ENCODE measurements at places on chromosomes 12 and 14.

GRCh38 chr14:49036984-49037516, 549.1 kb downstream of the RPS29 start:
- no peak for DNase-seq

GRCh38 chr14:82146846-82147245, 613.2 kb upstream of the SEL1L start:
- DNase-seq, result no peak

DNA sequence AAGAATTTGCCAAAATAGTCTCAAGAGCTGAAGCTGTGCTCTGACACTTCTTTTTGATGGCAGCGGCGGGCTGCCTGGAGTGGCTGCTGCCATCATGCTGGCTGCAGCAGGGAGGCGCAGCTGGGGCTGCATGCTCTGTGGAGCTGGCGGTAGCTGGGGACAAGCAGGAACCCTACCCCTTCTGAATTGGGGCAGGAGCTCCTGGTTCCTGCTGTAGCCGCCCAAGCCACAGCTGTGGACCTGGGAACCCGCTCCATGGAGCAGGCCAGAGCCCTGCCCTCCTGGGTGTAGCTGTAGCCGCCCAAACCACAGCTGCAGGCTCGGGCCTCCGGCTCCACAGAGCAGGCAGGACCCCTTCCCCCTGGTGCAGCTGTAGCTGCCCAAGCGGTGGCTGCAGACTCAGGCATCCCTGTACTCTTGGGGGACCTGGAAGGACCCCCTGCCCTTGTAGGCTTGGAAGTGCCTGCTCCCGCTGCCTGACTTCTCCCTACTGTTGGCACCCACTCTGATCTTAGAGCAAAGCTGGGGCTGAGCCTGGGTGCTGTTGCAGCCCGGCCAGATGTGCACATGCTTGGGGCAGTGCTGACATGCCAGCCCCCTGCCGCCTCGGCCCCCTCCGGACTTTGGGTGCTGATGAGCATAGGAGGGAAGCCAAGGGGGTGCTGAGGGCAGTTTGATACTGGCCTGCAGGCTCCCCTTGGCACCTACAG, 33.3 kb downstream of the APAF1 start:
- DNase-seq, result no peak

GRCh38 chr12:67804168-67804567, 155.6 kb downstream of the DYRK2 start:
- no peak for DNase-seq

- DNase-seq, result no peak
Measured at GRCh38 chr12:90229407-90230170, 521.0 kb upstream of the ATP2B1 start.

DNA sequence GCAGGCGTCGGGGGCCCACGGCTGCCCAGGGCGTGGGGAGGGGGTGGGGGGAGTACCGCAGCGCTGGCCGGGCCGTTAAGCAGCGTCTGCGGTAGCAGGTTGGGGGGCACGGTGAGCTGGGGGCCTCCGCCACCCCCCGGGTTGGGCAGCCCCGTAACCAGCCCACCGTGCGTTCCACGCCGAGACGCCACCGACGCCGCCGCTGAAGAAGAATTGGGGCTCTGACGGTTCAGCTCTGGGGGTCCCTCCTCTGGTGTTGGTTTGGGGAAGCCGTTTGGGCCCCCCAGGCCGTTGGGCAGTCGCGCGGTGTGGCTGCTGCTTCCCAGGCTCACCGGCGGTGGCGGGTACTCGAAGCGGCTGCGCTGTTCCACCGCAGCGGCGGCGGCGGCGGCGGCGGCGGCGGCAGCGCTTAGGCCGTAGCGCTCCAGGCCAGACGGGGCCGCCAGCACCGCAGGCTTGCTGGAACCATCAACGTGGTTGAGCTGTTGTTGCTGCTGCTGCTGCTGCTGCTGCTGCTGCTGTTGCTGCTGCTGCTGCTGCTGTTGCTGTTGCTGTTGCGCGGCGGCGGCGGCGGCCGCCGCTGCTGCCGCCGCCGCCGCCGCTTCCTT, 1.5 kb downstream of the IRF2BPL start:
- DNase-seq, result peak; percentile 58

DNA sequence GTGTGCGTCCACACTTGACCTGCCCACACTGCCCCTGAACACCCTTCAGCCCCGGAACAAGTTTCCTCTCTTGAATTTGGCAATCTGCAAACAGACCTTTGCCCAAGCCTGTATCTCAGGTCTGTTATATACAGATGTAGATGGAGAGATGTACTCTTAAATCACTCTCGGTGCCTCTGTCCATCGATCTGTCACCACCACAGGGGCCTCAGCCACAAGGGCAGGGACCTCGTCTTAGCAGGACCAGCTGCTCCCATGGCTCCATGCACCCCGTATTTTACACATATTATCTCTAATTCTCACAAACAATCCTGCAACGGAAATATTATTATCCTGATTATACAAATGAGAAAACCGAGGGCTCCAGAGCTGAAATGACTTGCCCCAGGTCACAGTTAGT, 313.4 kb downstream of the BCL11B start:
- DNase-seq, result no peak

DNA sequence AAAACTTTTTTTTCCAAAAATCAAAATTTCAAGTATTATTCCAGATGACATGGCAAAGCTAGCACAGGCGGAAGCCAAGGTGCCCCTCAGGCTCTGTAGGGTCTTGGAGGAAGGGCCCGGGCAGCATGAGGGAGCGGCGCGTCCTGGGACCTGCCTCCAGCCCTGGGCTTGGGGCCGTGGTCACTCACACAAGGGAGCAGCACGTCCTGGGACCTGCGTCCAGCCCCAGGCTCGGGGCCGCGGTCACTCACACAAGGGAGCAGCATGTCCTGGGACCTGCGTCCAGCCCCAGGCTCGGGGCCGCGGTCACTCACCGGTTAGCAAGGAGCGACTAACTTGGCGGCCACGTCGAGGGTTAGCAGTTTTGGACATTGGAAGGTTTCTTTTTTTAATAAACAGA, 11.9 kb upstream of the GOLGA3 start:
- no peak for DNase-seq

GRCh38 chr14:73762375-73762822, 48.2 kb upstream of the PNMA1 start:
- DNase-seq, result no peak

DNA sequence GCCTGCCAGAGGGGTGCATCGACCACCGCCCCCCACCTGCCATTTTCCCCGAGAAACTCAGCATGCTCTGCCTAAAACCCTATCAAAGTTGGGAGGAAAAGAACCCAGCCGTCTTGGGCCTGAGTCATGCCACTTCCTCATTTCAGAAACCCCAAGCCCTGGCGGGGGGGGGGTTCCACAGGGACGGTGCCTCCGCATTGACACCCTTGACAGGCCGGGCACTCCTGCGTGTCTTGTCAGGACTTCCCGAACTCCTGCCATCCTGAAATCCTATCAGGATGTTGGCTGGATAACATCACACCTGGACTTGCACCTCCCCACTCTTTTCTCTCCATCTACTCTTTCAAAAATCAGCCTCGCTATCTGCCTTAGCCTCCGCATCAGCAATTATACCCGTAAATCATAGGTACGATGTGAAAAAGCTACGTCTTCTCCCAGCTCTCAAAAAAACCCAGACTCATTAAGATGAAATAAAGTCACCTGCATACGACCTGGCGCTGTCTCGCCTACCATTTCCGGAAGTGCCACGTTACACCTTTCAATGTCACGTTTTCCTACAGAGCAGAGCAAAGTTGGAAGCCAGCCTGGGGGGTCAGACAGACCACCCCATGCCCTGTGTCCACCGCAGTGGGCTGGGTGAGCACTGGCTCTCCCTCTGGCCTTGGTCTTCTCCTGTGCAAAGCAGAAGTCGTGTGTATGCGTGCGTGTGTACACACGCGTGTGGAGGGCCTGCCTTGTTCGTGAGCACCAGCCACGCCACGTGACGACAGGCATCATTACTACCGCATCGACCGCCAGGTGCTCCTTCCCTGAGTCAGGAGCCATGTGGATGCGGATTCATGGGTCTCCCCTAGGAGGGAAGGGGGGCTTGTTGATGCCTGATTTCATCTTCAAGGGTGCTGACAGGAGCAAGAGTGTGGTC, 96.7 kb downstream of the RFLNA start:
- DNase-seq, result peak; percentile 61

- no peak for DNase-seq
Measured at GRCh38 chr14:29235991-29236390, 469.4 kb downstream of the FOXG1 start.

DNA sequence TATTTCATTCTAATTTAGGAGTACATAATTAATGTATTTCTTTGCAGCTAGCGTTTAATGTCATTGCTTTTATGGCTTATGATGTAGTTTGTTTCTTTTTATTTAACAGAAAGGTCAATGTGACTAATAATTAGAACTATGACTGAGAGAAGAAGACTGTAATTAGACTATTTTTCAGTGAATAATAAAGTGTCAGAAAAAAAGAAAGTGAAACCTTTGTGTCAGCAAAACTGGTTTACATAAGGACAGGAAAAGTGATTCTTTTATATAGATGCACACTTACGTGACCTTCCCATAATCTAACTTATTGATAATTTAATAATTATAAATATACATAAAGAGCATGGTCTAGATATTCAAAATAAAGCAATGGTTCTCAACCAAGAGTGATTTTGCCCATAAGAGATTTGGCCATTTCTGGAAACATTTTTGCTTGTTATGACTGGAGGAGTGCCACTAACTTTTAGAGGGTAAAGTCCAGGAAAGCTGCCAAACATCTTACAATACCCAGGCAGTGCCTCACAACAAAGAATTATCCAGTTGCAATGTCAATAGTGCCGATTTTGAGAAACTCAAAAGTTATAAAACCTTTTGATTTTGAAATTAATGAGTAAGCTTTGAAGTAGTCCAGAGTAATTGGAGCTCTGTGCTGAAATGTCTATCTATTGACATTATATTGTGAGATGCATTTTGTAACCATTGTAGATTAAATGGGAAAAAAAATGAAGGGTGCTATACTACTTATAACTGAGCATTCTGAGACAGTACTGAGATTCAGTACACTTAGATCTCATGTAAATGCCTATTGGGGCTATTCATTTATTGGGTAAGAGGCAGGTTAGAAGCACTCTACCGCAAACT, 227.1 kb downstream of the C12orf50 start:
- no peak for DNase-seq

DNA sequence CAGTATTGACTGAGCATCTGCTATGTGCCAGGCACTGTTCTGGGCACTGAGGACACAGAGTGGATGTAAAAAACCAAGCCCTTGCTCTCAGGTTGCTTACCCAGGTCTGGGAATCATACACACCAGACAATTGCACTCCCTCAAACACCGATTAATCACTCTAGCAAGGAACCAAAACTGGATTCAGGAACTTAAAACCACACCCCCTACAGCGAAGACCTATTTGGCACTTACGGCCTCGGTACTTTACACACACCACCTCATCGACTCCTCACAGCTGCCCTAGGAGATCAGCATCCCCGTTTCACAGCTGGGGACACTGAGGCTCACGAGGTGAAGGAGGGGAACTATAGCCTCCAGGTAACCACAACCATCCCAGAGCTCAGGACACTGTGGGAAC, 1.6 kb downstream of the GLTP start:
- no peak for DNase-seq

DNA sequence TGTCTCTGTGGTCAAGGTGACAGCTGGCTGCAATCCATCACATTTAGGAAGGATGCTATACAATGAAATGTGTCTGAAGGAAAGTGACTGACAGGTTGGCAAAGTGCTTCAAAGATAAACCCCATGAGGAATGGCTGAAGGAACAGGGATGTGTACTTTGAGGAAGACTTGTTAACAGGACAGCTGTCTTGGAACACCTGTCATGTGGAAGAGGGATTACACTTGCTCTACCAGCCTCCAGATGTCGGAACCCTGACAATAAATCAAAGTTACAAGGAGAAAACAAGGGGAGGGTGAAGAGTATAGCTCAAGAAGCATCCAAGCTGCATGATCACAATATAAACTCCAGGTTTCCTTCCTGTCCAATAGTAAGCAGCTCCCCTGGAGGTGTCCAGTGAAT, 147.8 kb upstream of the TMCC3 start:
- DNase-seq, result no peak

DNA sequence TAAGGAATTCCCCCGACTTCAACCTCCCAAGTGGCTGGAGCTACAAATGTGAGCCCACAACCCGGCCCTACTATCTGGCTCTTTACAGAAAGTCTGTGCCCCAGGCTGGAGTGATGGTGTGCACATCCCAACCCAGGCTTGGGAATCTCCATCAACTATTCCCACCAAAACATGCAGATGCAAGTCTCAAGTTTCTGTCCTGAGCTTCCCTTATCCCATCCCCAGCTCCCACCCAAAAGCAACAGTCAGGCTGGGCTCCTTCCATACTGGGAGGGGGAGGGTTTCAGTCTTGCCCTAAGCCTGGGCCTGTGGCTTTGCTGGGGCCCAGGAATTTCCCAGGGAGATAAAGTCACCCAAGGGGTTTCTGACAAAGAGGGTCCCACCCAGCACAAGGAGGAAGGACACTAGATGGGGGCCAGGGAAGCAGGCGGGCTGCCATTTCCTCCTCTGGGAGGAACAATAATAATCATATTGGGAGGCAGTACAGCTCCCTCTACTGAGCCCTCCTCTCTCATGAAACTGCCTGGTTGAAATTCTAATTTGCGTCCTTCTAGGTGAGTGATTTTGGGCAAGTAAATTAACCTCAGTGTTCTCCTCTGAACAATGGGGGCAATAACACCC, 8.0 kb downstream of the SLC8B1 start:
- DNase-seq, result no peak

GRCh38 chr14:28426960-28427359, 339.6 kb upstream of the FOXG1 start:
- no peak for DNase-seq

DNA sequence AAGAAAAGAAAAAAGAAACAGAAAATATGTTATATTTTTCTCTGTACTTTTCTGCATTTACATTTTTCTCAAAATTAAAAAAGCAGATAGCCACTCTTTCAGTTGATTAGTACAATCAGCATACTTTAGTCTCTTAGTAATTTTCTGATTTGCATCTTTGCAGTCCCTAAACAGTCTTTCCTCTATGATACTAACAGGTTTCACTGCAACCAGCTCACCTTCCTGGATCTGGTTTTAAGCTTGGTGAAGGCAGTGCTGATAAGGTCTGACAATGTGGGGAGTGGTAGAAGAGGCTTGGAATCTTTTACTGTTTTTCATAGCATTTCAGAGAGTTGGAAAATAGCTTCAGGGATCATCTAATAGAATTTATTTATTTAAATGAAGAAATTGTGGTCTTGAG, 457.6 kb downstream of the ZFP36L1 start:
- DNase-seq, result no peak

- no peak for DNase-seq
Measured at GRCh38 chr12:25416516-25416915, 136.6 kb downstream of the LMNTD1 start.
